ENCODE measurements at places on chromosomes 16 and 17. TPM values are rescaled to one million over a fixed set of nuclear protein-coding genes. Genes with fewer than 3 reads are reported as not detected.

Gene HYDIN
- 0.27 TPM for total RNA-seq

Gene ETV4
- total RNA-seq, result 57.4 TPM

Gene ALDH3A2
- 66.1 TPM for total RNA-seq

Gene ACADVL
- total RNA-seq, result 232 TPM

Gene OR1A1
- not detected for total RNA-seq

Gene CACNG1
- total RNA-seq, result not detected

Gene KARS1
- total RNA-seq, result 193 TPM

Gene RHBDF2
- total RNA-seq, result 38.1 TPM

Gene AXIN1
- total RNA-seq, result 28.4 TPM

Gene SOST
- not detected for total RNA-seq

Gene CIBAR2
- total RNA-seq, result not detected
